ENCODE measurements at places on chromosomes 7 and 10.

DNA sequence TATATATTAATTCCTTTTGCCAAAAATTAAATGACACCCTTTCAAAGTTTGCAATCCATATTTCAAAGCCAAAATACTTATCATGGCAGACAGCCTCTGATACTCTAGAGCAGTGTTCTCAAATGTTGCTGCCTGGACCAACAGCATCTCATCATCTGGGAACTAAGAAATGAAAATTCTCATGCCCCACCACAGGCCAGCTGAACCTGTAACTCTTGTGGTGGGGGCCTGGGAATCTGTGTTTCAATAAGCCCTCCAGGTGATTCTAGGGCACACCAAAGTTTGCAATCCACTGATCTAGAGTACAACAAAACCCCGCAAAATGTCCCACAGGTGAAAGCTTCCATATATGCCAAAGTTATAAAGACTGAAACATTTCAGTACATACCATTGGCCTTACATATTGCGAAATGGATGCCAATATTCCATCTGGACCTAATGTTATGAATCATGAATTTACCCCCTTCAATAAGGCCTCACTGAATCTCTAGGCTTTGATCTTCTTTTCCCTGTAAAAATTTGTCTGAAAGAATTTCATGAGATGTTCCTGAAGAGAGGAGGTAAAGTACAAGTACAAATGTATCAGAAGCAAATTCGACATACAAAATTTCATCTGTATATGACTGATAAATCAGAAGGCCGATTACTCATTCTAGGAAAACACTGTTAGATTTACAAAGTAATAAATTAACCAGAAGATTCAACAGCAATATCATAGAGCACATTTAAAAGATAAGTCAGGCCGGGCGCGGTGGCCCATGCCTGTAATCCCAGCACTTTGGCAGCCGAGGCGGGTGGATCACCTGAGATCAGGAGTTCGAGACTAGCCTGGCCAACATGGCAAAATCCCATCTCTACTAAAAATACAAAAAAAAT, 25.3 kb upstream of the EPC1 start:
- DNase-seq, result no peak

DNA sequence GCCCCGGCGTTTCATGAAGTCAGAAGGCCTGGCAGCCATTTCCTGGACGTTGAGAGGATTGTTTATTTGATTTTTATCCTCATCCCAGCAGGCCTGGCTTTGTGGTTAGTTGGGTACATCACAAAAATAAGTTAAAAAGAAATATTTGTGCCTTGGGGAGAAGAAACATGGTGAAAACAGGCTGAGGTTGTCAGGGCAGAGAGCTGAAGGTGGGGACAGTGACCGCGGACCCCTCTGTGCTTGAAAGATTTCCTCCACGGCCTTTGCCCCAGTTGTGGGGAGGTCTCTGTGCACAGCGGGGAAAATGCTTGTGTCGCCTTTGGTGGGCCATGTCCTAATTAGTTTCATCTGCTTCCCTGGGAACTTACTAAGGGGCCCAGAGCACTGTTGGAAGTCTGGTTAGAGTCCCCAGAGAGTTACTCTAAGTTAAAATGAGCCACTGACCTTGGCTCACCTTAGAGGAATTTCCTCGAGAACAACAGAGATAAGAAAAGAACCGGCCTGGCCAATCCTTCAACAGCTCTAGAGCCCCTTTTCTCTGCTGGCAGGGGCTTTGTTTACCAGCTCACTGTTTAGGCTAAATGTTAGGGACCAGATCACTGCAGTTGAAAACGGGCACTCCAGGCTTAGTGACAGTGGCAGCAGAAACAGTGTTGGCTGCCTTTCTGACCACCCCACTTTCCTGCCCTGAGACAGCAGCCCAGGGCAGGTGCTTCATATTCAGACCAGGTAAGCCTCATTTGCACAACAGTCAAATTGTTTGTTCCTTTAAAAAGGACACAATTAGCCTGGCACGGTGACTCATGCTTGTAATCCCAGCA, 37.9 kb downstream of the CRCP start:
- no peak for DNase-seq

- no peak for DNase-seq
Measured at GRCh38 chr7:70042533-70042932, 444.3 kb downstream of the AUTS2 start.

DNA sequence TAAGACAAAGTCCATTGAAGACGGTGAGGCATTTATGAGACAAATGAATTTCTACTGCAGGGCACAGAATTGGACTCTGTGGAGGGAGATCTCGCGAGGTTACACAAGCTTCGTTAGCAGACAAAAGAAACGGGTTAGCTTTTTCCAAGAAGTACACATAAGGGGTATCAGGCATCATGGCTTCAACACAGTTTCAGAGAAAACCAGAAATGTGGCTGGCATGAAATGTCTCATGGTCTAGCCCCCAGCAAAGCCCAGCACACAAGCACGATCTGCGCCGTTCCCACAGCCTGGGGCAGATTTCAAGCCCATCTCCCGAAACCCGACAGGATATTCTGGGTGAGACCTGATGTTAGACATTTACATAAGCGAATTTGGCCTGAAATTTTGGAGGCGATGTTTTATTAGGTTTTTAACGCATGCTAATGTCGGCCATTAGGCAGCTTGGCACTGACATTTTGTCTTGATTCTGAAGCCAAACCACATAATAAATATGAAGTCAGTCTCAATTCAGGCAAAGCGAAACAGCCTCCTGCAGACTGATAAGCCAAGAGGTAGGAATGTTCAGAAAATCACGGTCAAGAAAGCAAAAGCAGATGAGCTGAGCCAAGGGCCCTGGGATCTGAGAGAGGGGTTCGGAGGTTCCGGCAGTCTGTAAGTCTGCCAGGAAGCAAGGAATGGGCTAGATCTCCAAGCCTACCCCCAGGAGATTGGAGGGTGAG, 240.5 kb downstream of the PRPF18 start:
- no peak for DNase-seq

DNA sequence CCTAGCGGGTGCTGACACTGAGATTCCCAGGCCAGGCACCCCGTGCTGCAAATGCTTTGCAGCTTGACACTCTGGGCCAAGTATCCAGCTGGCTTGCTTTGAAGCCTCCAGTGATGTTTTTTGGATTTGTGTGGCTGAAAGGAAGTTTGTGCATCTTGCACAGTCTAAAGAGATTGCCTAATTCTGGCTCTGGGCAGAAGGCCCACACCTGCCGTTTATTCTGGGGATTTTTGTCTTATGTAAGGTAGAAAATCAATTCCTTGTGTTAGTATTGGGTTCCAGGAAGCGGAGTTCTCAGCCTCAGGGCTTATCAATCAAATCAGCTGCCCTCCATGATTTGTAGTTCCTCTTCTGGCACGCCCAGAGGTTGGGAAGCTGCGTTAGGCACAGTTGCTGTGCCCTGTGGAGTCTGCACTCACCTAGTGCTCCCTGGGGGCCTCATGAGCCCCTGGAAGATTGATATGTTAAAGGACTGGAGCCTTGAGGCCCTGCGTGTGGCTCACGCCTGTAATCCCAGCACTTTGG, 8.4 kb upstream of the PURB start:
- no peak for DNase-seq

DNA sequence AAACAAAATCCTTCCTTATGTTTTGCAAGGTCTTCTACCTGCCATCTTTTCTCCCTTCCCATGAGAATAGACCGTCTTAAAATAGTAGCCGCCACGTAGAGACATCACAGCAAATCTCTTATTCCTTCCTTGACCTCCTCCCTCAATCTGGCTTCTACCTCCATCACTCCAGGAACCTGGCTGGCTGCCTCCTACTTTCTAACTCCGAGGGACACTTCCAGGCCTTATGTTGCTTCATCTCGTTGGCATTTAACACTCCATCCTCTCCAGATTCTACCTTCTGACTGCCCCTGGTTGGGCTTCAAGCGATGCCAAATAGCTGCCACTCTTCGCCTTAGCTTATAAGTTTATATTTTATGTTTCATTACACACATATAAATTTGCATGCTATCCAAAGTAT, 26.4 kb upstream of the CALN1 start:
- DNase-seq, result no peak

GRCh38 chr7:117666689-117667088, 186.9 kb downstream of the CFTR start:
- no peak for DNase-seq

DNA sequence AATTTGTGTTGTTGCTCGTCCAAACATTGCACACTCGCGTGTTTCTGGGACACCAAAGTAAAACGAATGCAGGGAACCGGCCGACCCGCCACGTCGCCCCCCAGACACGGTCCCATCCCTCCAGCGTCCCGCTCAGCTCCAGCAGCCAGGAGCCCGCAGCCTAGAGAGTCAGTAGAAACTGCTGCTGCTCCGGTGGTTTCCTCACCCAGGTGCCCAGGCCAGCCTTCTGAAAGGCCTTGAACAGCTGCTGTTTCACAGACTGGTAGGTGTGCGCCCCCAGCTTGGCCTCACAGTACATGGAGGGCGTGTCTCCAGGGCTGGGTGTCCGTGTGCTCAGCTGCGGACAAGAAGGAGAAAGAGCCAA, 126.8 kb downstream of the WDR37 start:
- no peak for DNase-seq

GRCh38 chr7:129368389-129368986, 65.7 kb upstream of the STRIP2 start:
- DNase-seq, result no peak

GRCh38 chr10:62178568-62178967, 90.1 kb downstream of the RTKN2 start:
- no peak for DNase-seq

DNA sequence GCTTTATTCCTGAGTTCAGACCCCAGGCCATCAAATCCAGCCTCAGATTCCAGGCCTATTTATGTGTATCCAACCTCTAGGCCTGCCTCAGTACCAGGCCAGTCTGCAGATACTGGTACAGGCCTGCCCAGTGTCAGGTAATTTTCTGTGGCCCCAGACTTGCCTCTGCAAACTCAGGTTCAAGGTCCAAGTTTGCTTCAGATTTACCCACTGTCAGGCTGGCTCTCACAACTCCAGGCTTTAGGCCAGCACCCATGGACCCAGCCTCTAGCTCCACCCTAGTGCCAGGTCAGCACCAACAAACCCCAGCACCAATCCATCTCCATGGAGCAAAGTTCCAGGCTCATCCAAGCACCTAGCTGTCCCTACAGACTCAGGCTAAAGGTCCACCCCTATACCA, 169.7 kb downstream of the ITGB1 start:
- no peak for DNase-seq

DNA sequence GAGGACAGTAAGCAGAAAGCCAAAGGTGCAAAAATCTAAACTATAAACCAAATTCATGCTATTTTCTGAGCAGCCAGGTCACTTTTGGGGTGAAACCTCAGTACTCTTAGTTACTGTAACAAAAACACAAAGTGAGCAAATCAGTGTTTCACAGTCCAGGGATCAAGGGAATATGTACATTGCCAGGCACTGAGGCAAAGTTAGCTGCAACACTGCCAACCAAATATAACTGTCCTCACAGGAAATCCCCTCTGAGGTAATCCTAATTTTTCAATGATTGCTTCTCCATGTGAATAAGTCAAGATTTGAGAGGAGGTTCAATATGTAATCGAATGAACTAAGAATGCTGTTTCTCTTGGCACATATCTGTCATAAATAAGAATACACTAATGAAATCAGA, 229.7 kb downstream of the TSPAN12 start:
- no peak for DNase-seq

DNA sequence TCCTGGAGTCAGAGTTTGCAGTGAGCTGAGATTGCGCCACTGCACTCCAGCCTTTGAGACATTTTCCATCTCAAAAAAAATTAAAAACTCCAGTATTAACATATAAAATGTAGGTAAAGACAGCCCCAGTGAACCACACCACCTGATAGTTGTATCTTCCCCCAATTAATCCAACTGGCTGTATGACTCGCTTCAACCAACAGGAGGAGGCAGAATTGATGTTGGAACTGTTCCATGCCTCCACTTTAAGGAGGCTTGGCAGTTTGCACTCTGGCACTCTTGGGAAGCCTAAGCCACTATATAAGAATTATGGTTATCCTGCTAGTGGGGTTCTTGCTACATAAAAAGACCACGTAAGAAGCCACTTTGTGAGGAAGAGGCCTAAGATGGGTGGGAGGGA, 72.7 kb downstream of the STK17A start:
- DNase-seq, result no peak

DNA sequence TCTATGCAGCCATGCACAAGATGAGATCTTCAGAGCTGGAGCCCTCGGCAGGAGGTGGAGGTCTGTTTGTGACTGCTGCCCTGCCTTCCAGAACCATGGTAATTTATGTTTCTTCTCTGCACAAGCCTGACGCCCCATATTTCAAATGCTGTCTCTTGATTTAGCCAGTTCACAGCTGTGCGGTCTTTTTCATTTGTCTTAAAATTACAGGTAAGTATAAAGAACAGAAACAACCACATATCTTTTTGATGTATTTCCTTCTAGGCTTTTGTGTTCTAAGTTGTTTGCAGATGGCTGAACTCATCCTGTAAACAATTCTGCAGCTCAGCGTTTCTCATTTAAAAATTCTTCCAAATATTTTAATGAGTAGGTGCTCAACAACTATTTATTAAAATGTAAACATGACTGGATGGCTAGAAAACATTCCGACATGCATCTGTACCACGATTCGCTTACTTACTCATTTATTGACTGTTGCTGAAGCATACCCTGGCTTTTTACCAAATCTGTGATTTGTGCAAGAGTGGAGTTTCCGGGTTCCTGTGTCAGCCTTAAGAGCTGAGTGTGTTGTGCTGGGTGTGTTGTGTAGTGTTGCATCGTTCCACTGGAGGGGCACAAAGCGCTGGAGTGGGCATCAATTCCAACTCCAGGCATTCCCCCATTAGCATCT, 58.9 kb downstream of the PIP4K2A start:
- no peak for DNase-seq

- DNase-seq, result no peak
Measured at GRCh38 chr7:151168003-151168786, 701 bp upstream of the GBX1 start.

DNA sequence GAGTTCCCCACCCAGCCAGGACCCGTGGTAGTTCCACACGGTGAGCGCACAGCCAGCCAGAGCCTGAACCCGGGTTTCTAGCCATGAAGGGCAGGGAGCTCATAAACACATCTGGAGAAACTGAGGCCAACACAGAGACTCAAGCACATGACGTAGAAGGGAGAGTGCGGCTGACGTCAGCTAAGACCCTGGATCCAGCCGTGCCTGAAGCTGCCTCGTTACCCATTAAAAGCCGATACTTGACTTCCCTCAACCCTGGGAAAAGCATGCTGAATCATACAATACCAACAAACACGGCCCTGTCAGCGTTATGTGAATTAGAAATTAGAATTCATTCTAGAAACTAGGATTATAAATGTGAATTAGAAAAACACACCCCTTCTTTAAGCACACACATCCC, 65.2 kb upstream of the PDGFA start:
- no peak for DNase-seq

DNA sequence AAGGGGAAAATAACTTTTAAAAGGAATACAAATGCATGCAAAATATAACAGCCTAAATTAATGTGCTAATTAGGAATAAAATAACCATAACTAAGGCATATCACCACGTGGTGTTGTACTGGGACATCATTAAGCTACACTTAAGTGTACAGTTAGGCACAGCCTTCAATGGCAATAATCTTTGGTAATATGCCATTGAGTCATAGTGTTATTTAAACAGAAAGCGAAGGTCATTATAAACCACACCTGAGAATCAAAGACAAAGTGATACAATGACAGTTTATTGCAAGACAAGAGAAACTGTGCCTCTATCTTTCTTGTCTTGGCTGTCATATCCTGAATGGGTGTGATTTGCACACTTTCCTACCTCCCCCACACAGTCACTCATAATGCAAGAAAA, 30.5 kb upstream of the AUTS2 start:
- no peak for DNase-seq

- no peak for DNase-seq
Measured at GRCh38 chr10:43201545-43202131, 63.4 kb downstream of the CSGALNACT2 start.

Measured in GOT3 (cell line).